ENCODE measurements at places on chromosomes 6 and 20.

- DNase-seq = no peak
Measured at GRCh38 chr6:36969240-36969691, 14.7 kb downstream of the PI16 start.

- no peak for DNase-seq
Measured at GRCh38 chr6:41940759-41941279, 789 bp downstream of the CCND3 start.

DNA sequence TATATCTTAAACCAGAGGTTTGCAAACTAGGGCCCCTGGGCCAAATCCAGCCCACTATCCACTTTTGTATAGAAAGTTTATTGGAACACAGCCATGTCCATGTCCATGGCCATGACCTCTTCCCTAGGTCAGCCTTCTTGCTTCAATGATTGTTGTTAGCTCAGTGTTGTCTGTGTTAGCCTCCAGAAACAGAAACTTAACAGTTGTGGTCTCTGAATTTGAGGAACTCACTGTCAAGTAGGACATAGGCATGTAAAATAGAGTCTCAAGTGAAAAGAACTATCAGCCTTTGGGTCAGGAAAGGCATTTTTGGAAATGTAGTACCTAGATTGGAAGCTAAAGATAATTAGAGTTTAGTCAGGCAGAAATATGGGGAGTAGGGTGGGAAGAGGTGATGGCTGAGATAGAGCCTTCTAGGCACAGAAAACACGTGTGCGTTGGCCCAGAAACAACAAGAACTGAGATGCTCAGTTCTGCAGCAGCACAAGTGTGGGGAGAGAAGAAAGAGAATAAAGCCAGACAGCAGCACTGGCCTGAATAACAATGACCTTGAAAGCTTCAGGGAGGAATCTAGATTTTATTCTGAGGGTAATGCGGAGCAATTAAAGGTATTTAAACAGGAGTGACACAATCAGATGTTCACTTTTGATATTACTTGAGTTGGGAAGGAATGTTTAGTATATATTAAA, 87.0 kb upstream of the OLIG3 start:
- DNase-seq = no peak

GRCh38 chr6:85322446-85323105, 127.3 kb upstream of the NT5E start:
- no peak for DNase-seq

DNA sequence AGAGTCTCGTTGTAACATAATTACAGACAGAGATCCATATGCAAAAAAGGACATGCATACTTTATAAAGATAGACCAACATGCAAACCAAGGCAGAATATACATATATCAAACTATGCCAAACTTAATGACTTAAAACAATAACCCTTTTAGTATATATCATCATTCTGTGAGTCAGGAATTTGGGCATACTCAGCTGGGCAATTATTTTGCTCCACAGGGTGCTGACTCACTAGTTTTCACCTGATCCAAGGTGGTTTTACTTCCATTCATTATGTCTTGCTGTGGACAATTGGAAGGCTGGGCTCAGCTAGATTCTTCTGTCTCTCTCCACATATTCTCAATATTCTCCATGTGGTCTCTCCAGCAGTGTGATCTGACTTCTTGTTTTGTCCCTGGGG, 41.2 kb upstream of the RNF146 start:
- DNase-seq = no peak

DNA sequence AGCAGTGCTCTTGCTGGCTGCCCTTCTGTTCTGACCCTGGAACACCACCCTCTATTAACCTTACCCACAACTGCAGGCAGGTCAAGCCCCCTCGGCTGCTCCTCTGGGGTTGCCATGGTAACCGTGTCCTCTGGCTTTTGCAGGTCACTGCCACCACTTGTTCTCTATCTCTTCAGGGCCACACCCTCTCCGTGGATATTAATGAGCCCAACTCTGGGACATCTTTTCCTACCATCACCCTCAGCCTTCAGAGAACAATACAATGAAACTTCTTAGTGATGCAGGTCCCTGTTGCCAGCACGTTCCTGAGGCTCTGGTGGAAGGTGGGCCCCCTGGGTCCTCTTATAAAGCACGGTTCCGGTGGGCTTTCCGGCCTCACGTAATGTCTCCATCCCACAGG, 30.8 kb upstream of the MICB start:
- no peak for DNase-seq

Measured in NCI-H187 (cell line).